ENCODE measurements at places on chromosomes 4 and X. TPM values are rescaled to one million over a fixed set of nuclear protein-coding genes. Genes with fewer than 3 reads are reported as not detected.

DNAAF6 gene
- not detected for total RNA-seq

UBE2A gene
- 42.2 TPM for total RNA-seq

KLHL4 gene
- 16.0 TPM for total RNA-seq

PCDH7 gene
- 35.9 TPM for total RNA-seq

INTU gene
- total RNA-seq = 4.0 TPM

TKTL1 gene
- not detected for total RNA-seq

MAMLD1 gene
- 4.8 TPM for total RNA-seq

TEX11 gene
- total RNA-seq = not detected

CYP2U1 gene
- 13.5 TPM for total RNA-seq

GSPT2 gene
- total RNA-seq = 9.5 TPM

CHRDL1 gene
- total RNA-seq = not detected

RBM46 gene
- not detected for total RNA-seq

SHISA3 gene
- total RNA-seq = not detected

RS1 gene
- not detected for total RNA-seq

TLR7 gene
- total RNA-seq = not detected

CBLL2 gene
- total RNA-seq = not detected

ZGRF1 gene
- total RNA-seq = 17.4 TPM

ZNF280C gene
- total RNA-seq = 6.2 TPM

MAGEA1 gene
- total RNA-seq = not detected

IL1RAPL1 gene
- total RNA-seq = 0.51 TPM

L1CAM gene
- 0.29 TPM for total RNA-seq

TIMM17B gene
- 36.6 TPM for total RNA-seq

MMAA gene
- total RNA-seq = 6.5 TPM

TSPAN5 gene
- 75.5 TPM for total RNA-seq

PDS5A gene
- total RNA-seq = 57.3 TPM

RHOXF2B gene
- not detected for total RNA-seq

TCEAL6 gene
- not detected for total RNA-seq

FHDC1 gene
- total RNA-seq = 0.13 TPM

NXF3 gene
- 0.46 TPM for total RNA-seq

PNMA3 gene
- not detected for total RNA-seq

ATP1B4 gene
- total RNA-seq = not detected

All from LHCN-M2 (cell line).